Activated CD8-positive, alpha-beta memory T cell treated with anti-CD3 and anti-CD28 coated beads, Interleukin-2, amount 50 U/mL, for 4 hours (primary cell): ENCODE measurements at places on chromosomes 5 and 9.

DNA sequence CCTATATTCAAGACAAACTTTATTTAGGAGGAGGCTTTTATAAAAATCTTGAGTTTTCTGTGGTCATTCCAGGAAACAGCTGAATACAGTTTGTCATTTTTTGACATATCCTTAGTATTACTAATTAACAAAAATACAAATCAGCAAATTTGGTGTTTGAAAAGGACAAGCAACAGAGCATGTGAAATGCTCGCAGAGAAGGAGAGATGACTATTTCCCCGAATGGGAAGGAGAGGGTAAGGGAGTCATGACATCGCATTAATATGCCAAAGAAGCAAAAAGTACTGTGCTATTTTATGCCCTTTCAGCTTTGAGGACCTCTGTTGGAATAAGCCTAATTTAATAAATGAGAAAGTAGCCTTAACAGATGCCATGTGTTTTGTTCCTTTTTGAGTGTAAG, 1.8 kb downstream of the SMIM15 start:
- no peak for DNase-seq

DNA sequence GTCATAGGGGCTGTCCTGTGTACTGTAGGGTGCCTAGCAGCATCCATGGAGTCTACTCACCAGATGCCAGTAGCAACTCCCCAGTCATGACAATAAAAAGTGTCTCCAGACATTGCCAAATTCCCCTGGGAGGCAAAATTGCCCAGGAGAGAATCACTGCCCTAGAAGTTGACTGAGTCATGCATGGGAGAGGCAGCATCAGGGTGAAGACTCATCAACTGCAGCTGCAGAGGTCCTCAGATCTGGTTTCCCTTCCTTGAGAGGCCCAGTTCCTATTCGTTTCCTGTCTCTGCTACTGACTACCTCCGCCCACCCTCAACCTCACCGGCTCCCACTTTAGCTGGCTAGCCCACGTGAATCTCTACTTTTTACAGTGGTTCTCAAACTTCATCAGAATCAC, 88.6 kb upstream of the AGXT2 start:
- no peak for DNase-seq

DNA sequence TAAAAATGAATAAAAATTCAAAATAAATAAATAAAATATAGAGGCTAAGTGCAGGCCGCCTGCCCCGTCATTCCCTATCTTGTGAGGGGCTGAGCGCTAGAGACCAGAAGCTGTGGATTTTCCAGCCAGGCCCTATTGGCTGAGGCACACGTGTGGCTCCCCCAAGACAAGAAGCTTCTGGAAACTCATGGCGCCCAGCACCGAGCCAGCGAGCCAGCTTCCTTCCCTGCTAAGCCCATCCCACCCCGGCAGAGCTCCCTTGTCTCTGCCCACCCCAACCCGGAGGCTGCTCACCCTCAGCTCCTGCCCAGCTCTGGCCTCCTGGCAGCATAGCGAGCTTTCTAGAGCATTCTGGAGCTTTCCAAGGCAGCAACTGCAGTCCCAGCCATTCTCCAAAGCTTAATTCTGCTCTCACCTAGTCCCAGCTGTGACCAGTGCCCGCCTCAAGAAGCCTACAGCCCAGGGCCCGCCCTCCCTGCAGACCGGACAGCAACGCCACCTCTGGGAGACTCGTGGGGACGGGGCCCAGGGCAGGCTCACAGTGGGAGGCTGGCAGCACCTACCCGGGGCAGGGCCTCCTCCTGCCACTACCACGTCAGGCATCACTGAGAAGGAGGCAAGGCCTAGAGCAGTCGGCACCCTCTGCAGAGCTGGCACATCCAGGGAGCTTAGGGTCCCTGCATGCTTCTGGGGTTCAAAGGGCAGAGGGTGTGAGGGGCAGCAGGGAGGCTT, 23.2 kb upstream of the TMEM250 start:
- no peak for DNase-seq

- no peak for DNase-seq
Measured at GRCh38 chr9:33082128-33082527, 5.7 kb upstream of the SMU1 start.

GRCh38 chr5:16595881-16596580, 20.8 kb downstream of the RETREG1 start:
- DNase-seq, result no peak

DNA sequence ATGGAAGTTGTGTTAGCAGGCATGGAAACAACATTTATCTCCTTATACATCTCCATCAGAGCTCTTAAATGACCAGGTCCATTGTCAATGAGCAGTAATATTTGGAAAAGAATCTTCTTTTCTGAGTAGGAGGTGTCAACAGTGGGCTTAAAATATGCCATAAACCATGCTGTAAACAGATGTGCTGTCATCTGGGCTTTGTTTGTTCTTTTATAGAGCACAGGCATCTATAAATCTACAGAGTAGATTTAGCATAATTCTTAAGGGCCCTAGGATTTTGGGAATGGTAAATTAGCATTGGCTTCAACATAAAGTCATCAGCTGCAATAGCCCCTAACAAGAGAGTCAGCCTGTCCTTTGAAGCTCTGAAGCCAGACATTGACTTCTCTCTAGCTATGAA, 7.7 kb upstream of the HRCT1 start:
- DNase-seq, result no peak

GRCh38 chr5:66378407-66378806, 217.8 kb upstream of the MAST4 start:
- no peak for DNase-seq

DNA sequence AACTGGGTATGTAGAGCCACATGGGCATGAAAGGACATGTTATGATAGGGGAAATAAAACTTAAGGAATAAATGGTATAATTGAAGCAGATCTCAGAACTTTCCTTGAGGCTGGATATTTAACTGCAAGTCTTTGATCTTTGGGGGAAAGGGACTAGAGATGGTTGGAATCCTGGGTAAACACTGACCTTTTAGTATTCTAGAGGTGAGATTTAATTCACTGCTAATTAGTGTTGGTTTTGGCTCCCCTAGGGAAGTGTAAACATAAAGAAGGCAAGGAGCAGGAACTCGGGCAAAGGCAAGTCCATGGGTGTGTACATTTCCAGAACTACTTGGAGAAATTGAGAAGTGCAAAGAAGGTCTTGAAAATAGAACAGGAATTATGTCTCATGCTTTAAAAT, 16.6 kb downstream of the NIM1K start:
- no peak for DNase-seq

- DNase-seq, result no peak
Measured at GRCh38 chr5:167912941-167913665, 378.3 kb upstream of the WWC1 start.

GRCh38 chr5:136427426-136427825, 62.1 kb upstream of the TRPC7 start:
- DNase-seq, result no peak

GRCh38 chr5:57836921-57837320, 354.3 kb upstream of the ACTBL2 start:
- DNase-seq, result no peak

- no peak for DNase-seq
Measured at GRCh38 chr5:138985683-138986082, 110.5 kb upstream of the LRRTM2 start.

DNA sequence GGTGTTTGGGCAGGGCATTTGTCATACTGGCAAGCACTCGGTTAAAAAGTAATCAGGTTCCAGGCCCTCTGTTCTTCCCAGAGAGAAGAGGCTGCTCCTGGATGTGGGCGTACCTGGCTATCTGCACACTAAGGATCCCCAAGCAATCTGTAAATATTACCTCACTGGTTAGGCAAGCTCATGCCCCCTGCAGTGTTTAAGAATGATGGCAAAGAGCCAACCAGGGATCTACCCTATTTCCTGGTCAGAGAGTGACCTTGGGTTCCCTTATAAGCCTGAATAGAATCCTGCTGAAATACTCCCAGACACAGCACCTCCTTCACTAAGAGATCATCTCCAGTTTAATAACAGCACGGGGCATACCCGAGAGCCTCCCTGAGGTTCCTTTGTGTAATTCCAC, 181.2 kb downstream of the PIK3R1 start:
- no peak for DNase-seq

DNA sequence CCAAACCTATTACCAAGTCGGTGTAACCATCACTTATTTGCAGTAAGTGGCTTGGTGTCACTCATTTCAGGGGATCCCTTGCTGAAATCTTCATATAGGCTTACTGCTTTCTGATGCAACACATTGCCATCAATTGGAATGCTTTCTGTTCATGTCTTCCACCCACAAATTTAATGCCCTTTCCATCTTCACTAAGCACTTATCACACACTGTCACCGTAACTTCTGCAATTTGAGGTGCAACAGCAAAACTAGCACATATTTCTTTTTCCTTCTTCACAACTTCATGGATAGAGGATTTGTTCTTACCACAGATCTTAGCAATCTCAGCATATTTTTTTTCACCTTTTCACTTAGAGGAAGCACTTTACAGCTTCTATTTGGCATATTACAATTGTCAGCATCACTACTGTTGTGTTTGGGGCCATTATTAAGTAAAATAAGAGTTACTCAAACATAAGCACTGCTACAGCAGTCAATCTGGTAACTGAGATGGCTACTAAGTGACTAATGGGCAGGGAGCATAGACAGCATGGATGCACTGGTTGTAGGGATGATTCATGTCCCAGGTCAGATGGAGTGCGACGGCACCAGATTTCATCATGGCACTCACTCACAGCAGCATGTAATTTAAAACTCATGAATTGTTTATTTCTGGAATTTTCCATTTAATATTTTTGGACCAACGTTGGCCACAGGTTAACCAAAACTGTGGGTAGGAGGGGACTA, 70.1 kb downstream of the PIP5K1B start:
- no peak for DNase-seq

GRCh38 chr5:167952278-167952995, 339.0 kb upstream of the WWC1 start:
- no peak for DNase-seq

- DNase-seq, result no peak
Measured at GRCh38 chr5:15021266-15022046, 149.9 kb upstream of the ANKH start.

DNA sequence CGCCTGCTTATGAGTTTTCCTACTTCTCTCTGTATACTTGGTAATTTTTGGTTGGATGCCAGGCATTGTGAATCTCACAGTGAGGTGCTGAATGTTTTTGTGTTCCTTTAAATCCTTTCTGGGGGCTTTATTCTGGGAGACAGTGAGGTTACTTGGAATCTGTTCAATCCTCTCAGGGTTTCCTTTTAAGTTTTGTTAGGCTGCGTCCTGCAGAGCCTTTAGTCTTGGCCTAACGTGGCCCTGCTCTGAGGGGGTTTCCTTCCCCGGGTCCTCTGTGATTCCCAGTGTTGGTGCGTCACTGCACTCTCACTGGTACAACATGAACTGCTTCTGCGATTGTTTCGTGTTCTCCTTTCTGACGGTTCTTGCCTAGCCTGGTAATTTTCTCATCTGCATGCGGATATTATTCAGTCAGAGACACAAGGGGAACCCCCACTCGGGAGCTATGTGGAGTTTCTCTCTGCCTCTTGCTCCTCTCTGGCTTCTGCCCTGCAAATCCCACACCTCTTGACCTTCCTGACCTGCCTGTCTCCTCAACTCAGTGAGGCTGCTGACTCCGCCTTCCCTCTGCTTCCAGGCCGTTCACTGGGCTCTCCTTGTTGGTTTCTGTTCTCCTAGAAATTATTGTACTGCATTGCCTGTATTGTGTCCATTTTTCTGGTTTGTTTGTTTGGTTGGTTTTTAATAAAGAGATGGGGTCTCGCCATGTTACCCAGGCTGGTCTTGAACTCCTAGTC, 128.1 kb downstream of the DAB2IP start:
- no peak for DNase-seq

DNA sequence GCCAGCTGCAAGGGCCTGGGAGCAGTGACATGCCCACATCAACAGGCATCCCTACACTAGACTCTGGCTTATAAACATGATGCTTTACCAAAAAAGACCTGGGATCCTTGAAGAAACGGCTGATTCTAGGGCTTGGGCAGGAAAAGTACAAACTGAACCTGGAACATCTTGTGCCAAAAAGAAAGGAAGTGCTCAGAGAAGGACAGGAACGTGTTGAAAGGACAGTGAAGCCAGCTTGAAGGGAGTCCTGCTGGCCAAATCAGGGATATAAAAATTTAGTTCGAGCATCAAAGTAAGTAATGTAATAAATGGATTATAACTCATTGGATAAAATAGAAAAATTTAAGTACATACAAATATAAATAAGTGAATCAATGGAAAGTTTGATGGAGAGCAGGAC, 58.1 kb downstream of the ALDH7A1 start:
- DNase-seq, result no peak

DNA sequence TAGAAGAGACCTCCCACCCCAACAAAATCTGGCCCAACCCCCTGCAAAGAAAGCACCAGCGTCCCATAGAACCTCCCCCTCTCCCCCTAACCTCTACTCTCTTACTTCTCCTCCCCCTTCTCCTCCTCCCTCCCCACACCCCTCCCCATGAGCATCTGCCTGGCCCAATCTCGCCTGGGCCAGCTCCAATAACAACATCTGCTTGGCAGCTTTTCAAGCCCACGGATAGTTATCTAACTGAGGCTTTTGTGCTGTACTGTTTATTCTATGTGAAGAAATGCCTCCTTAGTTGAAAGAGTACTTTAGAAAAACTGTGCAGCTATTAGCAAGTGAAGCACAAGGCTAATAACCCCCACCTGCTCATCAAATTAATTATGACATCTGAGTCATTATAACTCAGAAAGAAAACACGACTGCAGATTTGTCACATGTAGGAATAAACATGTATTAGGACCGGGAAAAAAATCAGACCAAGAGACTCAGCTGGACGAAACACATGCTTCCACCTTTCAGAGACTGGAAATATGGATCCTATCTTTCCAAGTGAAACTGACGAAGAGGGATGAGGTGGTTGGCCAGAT, 42.8 kb downstream of the NFIB start:
- no peak for DNase-seq

DNA sequence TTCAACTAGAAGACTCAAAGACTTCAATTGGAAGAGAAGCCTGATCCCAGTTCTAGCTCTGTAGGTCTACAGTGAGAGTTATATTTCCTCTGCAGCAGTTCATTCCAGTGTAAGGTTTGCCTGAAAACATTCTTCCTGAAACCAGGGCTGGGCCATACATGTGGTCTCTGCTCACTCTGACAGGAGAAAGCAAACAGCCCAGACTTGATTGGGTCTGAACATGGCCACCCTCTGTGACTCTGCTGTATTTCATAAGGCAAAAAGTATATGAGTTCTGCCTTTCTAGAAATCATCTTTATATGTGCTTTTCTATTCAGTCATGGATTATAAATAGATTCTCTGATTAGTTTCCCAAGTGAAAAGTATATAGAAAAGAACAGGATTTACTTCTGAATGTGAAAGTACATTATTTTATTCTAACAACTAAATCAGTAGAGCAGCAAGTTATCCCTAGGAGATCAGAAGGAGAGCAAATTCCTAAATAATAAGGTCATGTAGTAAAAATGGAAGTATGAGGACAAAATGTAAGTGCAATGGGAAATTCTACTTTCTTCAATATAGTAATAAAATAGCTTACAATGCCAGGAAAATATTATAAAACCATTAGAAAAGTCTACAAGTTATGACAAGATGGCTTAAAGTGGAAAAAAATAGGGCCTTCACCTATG, 144.3 kb downstream of the EFNA5 start:
- DNase-seq, result no peak
